Psoas muscle (tissue), 8 donors: ENCODE measurements at places on chromosomes 2 and 18. TPM values are rescaled to one million over a fixed set of nuclear protein-coding genes. Genes with fewer than 3 reads are reported as not detected.

DNA sequence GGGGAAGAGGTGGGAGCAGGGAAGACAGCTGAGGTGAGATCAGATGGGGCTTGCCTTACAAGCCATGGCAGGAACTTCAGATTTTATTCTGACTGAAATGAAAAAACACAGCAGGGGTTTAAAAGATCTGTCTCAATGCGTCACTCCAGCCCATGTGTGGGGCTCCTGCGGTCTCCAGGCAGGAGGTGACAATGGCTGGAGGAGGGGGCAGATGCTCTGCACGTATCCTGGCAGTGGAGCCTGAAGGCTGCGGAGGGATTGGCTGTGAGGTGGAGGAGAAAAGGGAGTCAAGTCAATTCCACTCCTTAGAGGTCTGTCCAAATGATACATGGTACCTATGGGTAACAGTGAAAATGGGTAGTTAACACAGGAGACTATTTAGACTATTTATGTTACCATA, 40.5 kb upstream of the KIDINS220 start:
- no peak for DNase-seq

DNA sequence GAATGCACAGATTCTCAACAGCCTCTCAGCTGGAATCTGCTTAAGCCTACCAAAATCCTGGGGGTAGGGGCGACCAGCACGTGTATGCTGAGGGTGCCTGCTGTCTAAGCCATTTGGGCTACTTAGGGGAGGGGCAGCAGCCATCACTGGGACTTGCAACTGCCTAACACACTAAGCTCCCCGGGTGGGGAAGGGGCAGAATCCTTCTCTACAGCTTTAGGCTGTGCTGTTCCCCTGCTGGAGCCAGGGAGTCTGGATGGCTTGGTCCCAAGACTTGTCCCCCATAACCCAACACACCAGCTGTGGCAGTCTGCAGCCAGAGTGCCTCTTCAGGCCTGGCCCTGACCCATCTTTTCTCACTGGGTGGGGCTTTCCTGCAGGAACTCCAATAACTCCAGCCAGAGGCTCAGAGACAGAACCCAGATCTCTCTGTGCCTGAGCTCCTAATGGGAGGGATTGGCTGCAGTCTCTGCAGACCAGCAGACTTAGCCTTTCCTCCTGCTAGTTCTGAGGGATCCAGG, 305.4 kb upstream of the RND3 start:
- no peak for DNase-seq

DNA sequence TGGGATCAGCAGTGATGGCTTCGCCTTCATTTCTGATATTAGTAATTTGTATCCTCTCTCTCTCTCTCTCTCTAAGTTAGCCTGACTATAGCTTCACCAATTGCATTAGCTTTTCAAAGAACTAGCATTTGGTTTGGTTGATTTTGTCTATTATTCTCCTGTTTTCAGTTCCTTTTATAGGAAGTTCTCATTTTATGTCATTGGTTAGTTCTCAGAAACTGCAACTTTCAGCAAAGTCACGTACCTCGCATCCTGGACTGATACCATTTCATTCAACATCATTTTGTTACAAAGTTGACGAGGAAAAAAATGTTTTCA, 450.8 kb downstream of the EIPR1 start:
- no peak for DNase-seq

GRCh38 chr2:168184681-168185513, 62.5 kb downstream of the STK39 start:
- DNase-seq = no peak

- no peak for DNase-seq
These were observed 269.0 kb downstream of the ICOS start for GRCh38 chr2:204205538-204205937.

DNA sequence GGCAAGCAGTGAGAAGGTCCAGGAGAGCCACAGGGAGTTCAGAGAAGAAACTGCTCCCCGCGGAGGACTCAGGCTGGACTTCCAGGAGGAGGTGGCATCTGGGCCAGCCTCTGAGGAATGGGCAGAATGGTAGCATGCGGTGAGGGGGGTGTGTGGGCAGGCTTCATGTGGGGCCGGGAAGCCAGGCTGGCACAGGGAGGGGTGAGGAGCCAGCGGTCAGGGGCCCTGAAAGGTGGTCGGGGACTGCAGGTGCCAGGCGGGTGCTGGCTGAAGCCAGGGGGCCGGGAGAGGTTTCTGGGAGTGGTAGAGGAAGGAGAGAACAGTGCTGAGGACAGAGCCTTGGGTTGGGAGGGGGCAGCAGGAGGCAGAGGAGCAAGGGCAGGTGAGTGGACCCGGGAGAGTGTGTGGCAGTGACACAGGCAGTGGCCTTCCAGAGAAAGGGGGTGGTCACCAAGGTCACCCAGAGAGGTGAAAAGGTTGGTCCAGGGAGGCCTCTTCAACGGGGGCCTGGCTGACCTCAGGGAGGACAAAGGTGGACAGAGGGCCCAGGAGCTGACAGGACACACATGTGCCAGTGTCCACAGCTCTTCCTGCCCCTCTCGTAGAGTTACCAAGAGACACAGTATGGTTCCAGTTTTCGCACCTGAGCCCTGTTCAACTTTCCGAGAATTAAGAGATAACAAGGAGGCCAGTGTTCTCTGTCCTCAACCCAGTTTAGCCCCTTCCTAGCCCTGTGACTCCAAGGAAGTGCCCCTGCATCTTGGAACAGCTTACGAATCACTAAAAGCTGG, 101.2 kb upstream of the ASB18 start:
- no peak for DNase-seq

- no peak for DNase-seq
These were observed 21.7 kb downstream of the ZDBF2 start for GRCh38 chr2:206296128-206296527.

DNA sequence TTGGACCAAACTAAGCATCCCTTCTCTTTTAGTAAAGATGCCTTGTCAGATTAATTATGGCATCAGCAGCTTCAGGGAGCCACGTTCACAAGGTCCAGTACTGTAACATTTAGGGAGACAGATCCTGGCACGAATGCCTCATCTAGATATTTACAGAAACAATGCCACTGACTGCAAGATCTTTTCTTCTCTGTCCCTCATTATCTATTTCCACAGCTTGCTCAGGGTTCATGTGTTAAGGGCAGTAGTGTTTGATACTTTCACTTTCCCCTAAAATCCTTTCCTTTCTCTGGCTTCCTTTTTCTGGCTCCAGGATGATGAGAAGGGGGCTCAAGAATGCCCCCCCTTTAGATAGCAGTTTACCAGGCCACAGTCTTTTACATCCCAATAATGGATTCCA, 393.9 kb downstream of the BCL11A start:
- DNase-seq = no peak

- DNase-seq = no peak
These were observed 30.2 kb downstream of the MEIS1 start for GRCh38 chr2:66464930-66465637.

DNA sequence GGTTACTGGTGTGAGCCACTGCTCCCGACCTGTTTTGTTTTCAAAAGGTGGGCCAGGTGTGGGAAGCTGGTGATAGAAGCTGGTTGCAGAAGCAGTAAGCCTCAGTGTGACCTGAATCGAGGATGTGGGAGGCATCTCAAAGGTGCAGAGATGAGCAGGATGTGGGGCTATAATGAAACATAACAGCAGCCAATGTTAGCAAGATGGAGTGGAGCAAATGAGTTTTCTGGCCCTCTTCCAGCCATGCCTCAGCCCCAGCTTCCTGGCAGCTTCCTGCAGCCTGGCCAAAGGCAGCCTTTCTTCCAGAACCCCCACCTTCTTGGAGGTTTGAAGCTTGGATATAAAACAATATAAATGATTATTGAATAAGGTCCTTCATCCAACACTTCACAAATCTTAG, 184.8 kb downstream of the NCK2 start:
- DNase-seq = no peak

- DNase-seq = no peak
These were observed 19.3 kb downstream of the ALPK2 start for GRCh38 chr18:58609536-58609993.

- no peak for DNase-seq
These were observed 13.8 kb downstream of the NBAS start for GRCh38 chr2:15547115-15547876.

DNA sequence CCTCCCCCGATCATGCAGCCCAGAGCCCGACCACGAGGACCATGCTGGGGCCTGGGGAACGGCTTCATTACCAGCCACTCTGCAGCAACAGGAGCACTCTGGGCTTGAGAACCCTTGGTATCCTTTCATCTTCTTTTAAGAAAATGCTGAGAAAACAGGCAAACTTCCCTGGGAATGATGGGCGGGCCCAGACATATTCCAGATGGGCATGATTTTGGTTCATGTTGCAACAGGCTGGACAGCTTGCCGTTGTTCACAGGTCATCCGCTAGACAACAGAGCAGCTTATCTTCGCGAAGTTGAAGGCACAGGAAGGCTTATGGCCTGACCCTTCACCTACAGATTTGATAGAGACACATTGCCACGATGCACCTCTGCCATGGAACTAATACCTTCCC, 121.0 kb downstream of the KLHL29 start:
- no peak for DNase-seq

The KIAA2012 gene
- not detected for polyA plus RNA-seq

The WDR35 gene
- polyA plus RNA-seq = 1.7 TPM

The GALR1 gene
- not detected for polyA plus RNA-seq

The CABYR gene
- 0.04 TPM for polyA plus RNA-seq
